D341Med (cell line): ENCODE measurements at places on chromosomes 13 and 19.

- no peak for DNase-seq
Measured at GRCh38 chr19:4373601-4374497, 26.5 kb downstream of the SH3GL1 start.

- no peak for DNase-seq
Measured at GRCh38 chr13:40221460-40222201, 444.8 kb downstream of the FOXO1 start.

DNA sequence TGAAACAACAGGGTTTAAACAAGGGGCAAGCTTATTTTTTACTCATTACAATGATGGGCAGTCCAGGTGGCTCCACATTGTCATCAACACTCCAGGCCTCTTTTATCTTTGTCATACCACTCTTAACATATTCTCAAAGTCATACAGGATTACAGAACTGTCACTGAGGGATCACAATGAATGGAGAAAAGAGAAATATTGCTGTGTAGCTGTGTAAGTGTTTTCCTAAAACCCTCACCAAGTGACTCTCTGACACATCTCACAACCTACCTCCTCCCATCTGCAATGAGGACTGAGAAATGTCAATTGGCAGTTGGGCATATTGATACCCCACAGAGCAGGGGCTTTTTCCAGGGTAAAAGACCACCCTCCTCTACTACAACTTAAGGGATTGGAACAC, 562.1 kb downstream of the TBC1D4 start:
- DNase-seq = no peak

GRCh38 chr19:718251-718951, 9.7 kb downstream of the PALM start:
- no peak for DNase-seq

GRCh38 chr19:8069096-8069973, 16.8 kb downstream of the CCL25 start:
- DNase-seq = no peak

DNA sequence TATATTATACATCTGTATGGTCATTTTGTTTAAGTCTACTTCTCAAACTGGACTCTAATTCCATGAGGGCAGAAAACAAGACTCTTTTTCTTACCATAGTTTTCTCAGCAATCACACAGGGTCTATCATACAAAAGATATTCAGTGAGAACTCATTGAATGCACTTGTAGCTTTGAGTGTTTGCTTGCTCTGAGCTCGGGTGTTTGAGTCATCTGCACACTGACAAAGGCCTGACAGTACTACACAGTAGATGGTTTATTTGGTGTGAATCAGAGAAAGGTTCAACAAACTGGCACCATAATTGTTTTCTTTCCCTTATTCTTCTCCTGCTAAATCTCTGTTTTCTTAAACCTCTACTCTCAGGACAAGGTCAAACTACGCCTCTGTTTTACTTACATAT, 586.4 kb downstream of the LMO7 start:
- no peak for DNase-seq

DNA sequence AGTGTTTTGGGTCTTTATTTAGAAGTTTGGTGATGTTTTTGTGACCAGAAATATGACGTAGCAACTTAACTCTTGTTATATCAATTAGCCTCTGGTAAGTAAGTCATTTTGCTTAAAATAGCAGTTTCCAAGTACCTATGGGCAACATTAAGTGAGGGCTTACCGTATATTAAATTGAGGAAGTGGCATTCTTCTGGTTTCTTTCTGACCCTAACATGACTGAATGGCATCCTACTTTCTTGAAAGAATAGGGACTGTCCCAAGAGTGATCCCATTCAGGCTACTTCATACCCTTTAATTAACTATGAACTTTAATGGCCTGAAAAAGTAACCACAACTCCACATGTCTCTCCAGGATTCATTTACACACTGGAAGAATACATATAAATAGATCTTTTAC, 106.6 kb downstream of the MZT1 start:
- no peak for DNase-seq

DNA sequence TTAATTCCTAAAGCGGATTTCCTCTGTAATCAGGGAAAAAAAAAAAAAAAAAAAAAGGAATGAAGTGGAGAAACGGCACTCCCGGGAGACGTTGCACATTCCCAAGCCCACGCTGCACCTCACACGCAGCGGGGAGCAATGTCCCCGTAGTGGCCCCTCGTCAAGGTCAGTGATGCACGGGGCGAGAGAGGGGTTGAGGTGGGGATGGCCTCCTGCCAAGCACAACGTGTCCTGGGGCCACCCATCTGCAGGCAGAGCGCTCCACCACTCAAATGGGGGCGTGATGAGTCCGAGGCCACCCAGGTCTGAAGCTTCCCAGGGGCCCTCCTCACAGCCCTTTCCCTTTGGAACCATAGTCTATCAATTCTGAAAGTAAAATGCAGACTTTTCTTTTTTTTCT, 15.1 kb downstream of the PLK5 start:
- no peak for DNase-seq

- peak; percentile 46 for DNase-seq
Measured at GRCh38 chr13:51804295-51805172, 571 bp upstream of the DHRS12 start.

GRCh38 chr19:33941133-33941532, 144.5 kb downstream of the KCTD15 start:
- no peak for DNase-seq
